ENCODE measurements at places on chromosomes 1 and 21. TPM values are rescaled to one million over a fixed set of nuclear protein-coding genes. Genes with fewer than 3 reads are reported as not detected.

OR10J1 gene
- total RNA-seq = not detected

CASQ2 gene
- not detected for total RNA-seq

OR14K1 gene
- total RNA-seq = not detected

NOS1AP gene
- 0.30 TPM for total RNA-seq

ADCY10 gene
- not detected for total RNA-seq

RSRP1 gene
- total RNA-seq = 40.0 TPM

PTPN14 gene
- 16.5 TPM for total RNA-seq

BATF3 gene
- 1.8 TPM for total RNA-seq

PLEKHA6 gene
- 1.0 TPM for total RNA-seq

DENND2C gene
- total RNA-seq = 0.84 TPM

PCBP3 gene
- total RNA-seq = 5.2 TPM
